Anterior cingulate cortex (tissue), 58 donors: ENCODE measurements at places on chromosomes 1 and 21.

- no peak for DNase-seq
Observed at GRCh38 chr1:21818656-21819055, 6.6 kb downstream of the LDLRAD2 start.

DNA sequence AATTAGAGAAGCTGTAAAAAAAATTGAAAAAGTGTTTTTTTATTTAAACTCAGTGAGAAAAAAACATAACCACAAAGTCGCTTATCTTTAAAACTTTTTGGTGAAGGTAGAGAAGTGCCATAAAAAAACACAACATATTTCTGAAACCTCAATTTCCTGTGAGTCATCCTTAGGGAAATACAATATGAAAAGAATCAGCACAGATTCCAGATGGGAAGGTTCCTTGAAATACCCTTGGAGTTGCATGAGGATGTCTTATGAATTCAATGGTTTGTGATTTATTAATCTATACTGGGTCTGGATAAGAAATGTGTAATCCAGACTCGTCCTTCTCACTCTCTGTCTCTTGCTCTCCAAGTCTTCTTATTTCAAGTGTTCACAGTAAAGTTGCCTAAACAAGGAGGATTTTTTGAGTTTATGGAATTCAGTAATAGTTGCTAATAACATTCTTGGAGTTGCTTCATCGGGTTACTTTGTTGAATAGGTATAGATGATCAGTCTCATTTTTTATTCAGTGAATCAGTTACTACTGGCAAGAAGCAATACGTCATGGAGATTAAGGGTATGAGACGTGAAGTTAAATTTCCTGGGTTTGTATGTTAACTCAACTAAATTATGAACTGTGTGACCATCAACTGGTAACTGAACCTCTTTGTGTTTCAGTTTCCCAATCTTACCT is 191.4 kb downstream of the KCNK2 start:
- DNase-seq: no peak

DNA sequence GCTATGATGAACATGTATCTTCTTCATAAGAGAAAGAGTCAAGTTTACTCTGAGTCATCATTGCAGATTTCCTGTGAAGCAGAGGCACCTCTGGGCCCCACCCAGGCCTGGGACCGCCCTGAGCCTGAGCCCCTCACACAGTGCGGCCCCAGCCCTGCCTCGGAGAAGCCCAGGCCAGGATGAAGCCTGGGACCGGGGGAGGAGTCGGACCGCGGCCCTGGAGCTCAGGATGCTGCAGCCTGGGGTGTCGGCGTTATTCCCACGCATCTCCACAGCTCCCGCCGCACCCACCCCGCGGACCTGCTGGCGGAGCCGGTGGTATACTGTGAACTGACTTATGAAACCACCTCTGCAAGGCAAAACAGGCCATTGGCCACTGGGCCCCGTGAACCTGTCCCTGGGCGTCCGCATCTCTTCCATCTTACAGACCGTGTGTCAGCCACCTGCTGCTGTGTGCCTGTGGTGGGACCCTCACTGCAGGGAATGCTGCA is 2.4 kb upstream of the COL6A1 start:
- no peak for DNase-seq

GRCh38 chr1:180192172-180192571 is 37.5 kb downstream of the QSOX1 start:
- DNase-seq: no peak

GRCh38 chr1:31985430-31985829 is 28.2 kb upstream of the KHDRBS1 start:
- no peak for DNase-seq

DNA sequence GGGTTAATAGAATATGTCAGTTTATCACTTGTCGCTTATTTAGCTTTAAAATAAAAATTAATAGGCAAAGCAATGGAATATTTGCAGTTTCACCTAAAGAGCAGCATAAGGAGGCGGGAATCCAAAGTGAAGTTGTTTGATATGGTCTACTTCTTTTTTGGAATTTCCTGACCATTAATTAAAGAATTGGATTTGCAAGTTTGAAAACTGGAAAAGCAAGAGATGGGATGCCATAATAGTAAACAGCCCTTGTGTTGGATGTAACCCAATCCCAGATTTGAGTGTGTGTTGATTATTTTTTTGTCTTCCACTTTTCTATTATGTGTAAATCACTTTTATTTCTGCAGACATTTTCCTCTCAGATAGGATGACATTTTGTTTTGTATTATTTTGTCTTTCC is 98.1 kb downstream of the TGFB2 start:
- DNase-seq: no peak

GRCh38 chr1:10387677-10388386 is 11.0 kb upstream of the PGD start:
- DNase-seq: no peak

GRCh38 chr21:29187944-29188343 is 57.5 kb downstream of the MAP3K7CL start:
- no peak for DNase-seq
